ENCODE measurements at places on chromosomes 3 and 15. TPM values are rescaled to one million over a fixed set of nuclear protein-coding genes. Genes with fewer than 3 reads are reported as not detected.

The CCDC54 gene
- not detected for total RNA-seq

DNA sequence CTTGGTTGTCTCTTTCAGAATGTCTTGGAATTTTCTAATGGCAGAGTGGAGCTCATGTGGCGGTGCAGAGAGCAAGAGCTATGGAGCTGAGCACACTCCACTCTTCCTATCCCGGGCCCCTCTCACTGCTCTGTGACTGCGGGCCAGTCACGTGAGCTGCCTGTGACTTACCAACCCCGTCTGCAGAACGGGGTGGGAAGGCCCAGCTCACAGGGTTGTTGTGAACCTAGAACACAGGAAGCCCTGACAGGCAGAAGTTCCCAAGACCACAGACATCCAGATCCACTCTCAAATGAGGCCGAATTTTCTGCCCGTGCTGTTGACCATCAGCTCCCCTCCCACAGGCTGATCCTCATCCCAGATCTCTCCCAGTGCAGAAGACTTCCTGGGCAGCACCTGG lies 35.5 kb upstream of the PLXNA1 start:
- no peak overlapping the region for H3K27ac ChIP-seq
- H3K4me1 ChIP-seq, result no peaks in the 10 kb centered on the region
- H3K36me3 ChIP-seq, result no peaks in the 10 kb centered on the region

GRCh38 chr3:3170998-3171397 lies 8.5 kb downstream of the CRBN start:
- no peak overlapping the region for H3K4me3 ChIP-seq
- H3K36me3 ChIP-seq, result no peaks in the 10 kb centered on the region
- H3K27ac ChIP-seq, result no peak overlapping the region
- no peaks in the 10 kb centered on the region for H3K4me1 ChIP-seq
- no peak for DNase-seq

DNA sequence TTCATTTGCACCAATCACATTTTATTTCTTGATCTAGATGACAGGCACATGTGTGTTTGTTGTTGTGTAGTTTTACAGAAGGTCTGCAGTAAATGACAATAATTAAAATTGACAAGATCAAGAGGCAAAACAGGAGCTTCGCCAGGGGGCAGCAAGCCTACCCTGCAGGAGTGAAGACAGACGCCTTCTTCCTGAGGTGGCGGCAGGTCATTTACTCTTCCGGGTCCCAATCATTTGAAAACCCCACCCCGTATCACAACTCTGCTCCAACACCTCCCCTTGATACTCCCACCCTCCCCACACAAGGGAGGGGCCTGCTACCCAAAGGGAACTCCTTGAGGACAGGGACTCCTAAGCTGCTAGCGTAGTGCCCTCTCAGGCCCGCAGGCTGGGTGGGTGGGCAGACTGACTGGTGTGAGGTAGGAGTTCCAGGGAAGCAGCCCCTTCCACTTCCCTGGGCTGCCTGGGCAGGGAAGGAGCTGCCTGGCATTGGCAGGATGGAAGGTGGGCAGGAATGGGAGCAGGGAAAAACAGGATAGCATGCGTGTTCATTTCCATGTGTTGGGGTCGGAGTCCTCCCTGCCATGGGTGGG lies 13.1 kb downstream of the CHDH start:
- no peaks in the 10 kb centered on the region for H3K27me3 ChIP-seq
- H3K36me3 ChIP-seq, result no peaks in the 10 kb centered on the region
- no peaks in the 10 kb centered on the region for H3K4me1 ChIP-seq
- no peak overlapping the region for H3K27ac ChIP-seq
- no peak for DNase-seq

GRCh38 chr15:77810130-77810571 lies 177.4 kb upstream of the LINGO1 start:
- no peaks in the 10 kb centered on the region for H3K36me3 ChIP-seq
- H3K27ac ChIP-seq, result no peak overlapping the region
- H3K4me3 ChIP-seq, result no peak overlapping the region
- no peak for DNase-seq
- H3K27me3 ChIP-seq, result no peaks in the 10 kb centered on the region

GRCh38 chr3:108946292-108947285 lies 7.1 kb downstream of the GUCA1C start:
- DNase-seq, result no peak
- H3K36me3 ChIP-seq, result no peaks in the 10 kb centered on the region
- H3K4me1 ChIP-seq, result no peaks in the 10 kb centered on the region
- H3K27ac ChIP-seq, result no peak overlapping the region
- no peak overlapping the region for H3K4me3 ChIP-seq

DNA sequence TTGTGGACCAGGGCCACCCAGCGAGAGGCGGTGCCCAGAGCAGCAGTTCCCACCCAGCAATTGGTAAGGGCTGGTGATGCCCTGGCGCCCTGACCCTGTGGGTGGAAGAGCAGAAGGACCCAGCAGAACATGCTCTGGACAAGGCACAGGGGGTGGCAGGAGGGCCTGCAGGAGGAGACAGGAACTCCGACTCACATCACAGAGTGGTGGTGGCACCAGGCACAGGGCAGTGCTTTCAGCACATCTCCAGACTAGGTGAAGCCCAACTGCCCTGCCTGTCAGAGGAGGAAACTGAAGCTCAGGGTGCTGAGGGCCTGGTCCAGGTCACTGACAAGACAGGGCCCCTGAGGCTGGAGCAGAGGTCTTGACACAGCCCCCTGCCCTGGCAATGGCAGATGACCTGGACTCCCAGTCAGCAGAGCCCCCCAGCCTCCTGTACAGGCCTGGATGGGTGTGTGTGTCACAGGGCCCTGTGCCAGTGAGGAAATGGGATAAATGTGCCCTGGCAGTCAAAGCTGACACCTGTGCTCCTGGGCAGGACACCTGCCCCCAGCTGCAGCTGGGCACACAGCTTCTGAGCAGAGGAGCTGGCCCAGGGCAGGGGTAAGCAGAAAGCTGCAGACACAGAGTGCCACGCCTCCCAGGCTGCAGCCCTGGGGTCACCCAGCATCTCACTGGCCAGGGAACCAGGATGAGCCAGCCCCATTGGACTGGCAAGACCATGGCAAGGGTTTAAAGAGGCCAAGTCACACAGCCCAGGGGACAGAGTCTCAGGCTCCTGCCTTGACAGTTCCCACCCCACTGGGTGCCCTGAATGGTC lies 11.4 kb downstream of the KLF15 start:
- no peak overlapping the region for H3K4me3 ChIP-seq
- peaks cover 3% of the 10 kb centered on the region for H3K36me3 ChIP-seq
- no peaks in the 10 kb centered on the region for H3K27me3 ChIP-seq

DNA sequence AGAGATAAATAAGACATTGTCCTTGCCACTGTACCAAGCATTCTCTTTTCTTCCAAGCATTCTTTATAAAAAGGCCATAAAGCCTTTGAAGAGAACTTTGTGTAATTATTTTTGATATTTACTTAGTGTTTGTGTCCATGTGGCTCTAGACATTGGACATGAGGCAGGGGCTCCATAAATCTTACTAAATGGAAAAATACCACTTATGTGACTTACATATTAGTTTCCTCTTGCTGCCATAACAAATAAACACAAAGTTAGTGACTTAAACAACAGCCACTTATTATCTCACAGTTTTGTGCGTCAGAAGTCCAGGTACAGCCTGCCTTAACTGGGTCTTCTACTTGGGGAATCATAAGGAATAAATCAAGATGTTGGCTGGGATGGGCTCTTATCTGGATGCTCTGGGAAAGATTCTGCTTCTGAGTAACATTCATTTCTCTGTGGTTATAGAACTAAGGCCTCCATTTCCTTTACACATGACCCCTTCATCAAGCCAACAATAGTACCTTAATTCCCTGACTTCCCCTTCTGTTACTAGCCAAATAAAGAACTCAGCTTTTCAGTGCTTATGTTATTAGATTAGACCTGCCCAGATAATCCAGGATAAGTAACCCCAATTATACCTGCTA lies 59.9 kb upstream of the COL8A1 start:
- no peaks in the 10 kb centered on the region for H3K36me3 ChIP-seq
- no peak overlapping the region for H3K27ac ChIP-seq
- no peaks in the 10 kb centered on the region for H3K27me3 ChIP-seq
- no peak overlapping the region for H3K4me3 ChIP-seq

The RASGRP1 gene
- 8.8 TPM for total RNA-seq

The RETNLB gene
- not detected for total RNA-seq

GRCh38 chr3:39907981-39908380 lies 98.6 kb downstream of the MYRIP start:
- no peak for DNase-seq
- no peak overlapping the region for H3K4me3 ChIP-seq
- H3K36me3 ChIP-seq, result no peaks in the 10 kb centered on the region
- H3K27me3 ChIP-seq, result no peaks in the 10 kb centered on the region
- peaks cover 11% of the 10 kb centered on the region for H3K4me1 ChIP-seq

DNA sequence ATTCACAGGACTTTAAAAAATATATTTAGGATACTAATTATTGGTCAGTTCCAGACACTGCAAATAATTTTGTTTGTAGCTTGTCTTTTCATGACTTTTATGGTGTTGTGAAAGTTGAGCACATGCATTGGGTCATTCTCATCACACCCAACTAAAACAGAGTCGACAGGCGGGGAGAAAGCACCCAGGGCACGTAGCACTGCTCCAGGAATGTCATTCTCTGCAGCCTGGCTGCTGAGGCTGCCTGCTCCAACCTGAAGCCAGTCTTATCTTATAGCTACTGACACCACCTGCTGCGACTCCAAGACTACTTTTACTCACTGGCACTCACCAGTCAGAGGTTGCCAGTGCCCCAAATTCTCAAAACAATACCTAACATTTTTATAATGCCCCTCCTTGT lies 56.9 kb downstream of the ACAD9 start:
- H3K4me1 ChIP-seq, result no peaks in the 10 kb centered on the region
- H3K27me3 ChIP-seq, result no peaks in the 10 kb centered on the region
- no peaks in the 10 kb centered on the region for H3K36me3 ChIP-seq
- peak; percentile 31 for DNase-seq

The AGTR1 gene
- 12.0 TPM for total RNA-seq

The MUC20 gene
- total RNA-seq, result 23.8 TPM

DNA sequence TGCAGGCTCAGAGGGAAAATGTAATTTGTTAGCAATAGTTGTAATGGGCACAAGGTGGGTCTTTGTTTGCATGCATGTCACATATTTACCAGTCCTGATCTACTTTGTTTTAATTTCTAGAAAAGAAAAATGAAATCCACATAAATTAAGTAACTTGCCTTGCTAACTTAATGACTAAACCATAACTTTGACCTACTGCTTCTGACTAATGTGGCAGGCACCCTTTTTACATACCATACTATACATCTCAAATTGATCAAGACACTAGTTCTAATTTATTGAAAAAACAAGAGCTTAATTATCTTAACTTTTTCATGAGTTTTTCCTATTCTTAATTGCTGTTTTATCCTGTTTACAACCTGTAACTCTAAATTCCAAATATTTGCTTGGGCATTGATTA lies 93.2 kb downstream of the ATP11B start:
- H3K27ac ChIP-seq, result no peak overlapping the region
- H3K4me3 ChIP-seq, result no peak overlapping the region
- DNase-seq, result no peak
- H3K36me3 ChIP-seq, result no peaks in the 10 kb centered on the region

The SMAD6 gene
- total RNA-seq, result 28.5 TPM

- H3K27ac ChIP-seq, result no peak overlapping the region
- H3K36me3 ChIP-seq, result no peaks in the 10 kb centered on the region
- H3K27me3 ChIP-seq, result no peaks in the 10 kb centered on the region
- no peak for DNase-seq
Measured at GRCh38 chr3:178856804-178857203, 214.8 kb downstream of the ZMAT3 start.

The TBC1D5 gene
- 48.1 TPM for total RNA-seq

The CADPS gene
- total RNA-seq, result 12.8 TPM

- no peaks in the 10 kb centered on the region for H3K36me3 ChIP-seq
- DNase-seq, result no peak
- no peak overlapping the region for H3K27ac ChIP-seq
Measured at GRCh38 chr3:152719264-152719663, 115.7 kb upstream of the P2RY1 start.

DNA sequence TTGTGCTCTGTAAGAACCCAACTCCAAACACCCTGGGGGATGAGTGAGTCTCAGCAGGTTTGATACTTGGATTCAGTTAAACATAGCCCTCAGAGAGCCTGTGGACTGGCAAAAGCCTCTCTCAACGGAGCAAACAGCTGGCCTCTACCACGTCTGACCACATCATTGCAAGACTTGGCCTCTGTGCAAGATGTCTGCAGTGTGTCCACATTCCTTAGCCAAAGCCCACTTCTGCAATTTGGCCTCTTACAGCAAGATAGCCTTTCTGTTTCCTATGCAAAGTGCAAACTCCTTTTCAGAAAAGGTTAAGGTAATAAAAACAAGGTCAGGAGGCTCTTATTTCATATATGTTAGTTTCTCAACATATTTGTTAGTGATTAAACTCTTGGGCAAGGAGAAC lies 27.9 kb downstream of the FBN1 start:
- no peaks in the 10 kb centered on the region for H3K36me3 ChIP-seq
- no peak overlapping the region for H3K27ac ChIP-seq
- H3K4me3 ChIP-seq, result no peak overlapping the region
- no peak for DNase-seq

The ZNF620 gene
- total RNA-seq, result 1.5 TPM

GRCh38 chr15:47124430-47125102 lies 592.7 kb upstream of the SEMA6D start:
- no peak overlapping the region for H3K27ac ChIP-seq
- H3K4me1 ChIP-seq, result no peaks in the 10 kb centered on the region
- no peaks in the 10 kb centered on the region for H3K36me3 ChIP-seq
- H3K4me3 ChIP-seq, result no peak overlapping the region

GRCh38 chr15:64223882-64224281 lies 61.1 kb upstream of the PPIB start:
- H3K36me3 ChIP-seq, result no peaks in the 10 kb centered on the region
- no peak for DNase-seq
- no peaks in the 10 kb centered on the region for H3K27me3 ChIP-seq
- peaks cover 15% of the 10 kb centered on the region for H3K4me1 ChIP-seq
- no peak overlapping the region for H3K27ac ChIP-seq

GRCh38 chr15:61879219-61879618 lies 181.0 kb downstream of the VPS13C start:
- H3K36me3 ChIP-seq, result no peaks in the 10 kb centered on the region
- H3K27me3 ChIP-seq, result no peaks in the 10 kb centered on the region
- H3K4me3 ChIP-seq, result no peak overlapping the region
- H3K27ac ChIP-seq, result no peak overlapping the region
- no peak for DNase-seq

Data from vagina (tissue), 2 donors.